ENCODE measurements at places on chromosomes 1 and 21.

- peak; percentile 57 for DNase-seq
Observed at GRCh38 chr1:2449636-2450454, 26.2 kb upstream of the PLCH2 start.

- no peak for DNase-seq
Observed at GRCh38 chr1:18725231-18725895, 94.7 kb downstream of the PAX7 start.

- no peak for DNase-seq
Observed at GRCh38 chr1:32426489-32427255, 32.4 kb upstream of the BSDC1 start.

- DNase-seq: no peak
Observed at GRCh38 chr1:154466206-154466605, 35.8 kb upstream of the TDRD10 start.

DNA sequence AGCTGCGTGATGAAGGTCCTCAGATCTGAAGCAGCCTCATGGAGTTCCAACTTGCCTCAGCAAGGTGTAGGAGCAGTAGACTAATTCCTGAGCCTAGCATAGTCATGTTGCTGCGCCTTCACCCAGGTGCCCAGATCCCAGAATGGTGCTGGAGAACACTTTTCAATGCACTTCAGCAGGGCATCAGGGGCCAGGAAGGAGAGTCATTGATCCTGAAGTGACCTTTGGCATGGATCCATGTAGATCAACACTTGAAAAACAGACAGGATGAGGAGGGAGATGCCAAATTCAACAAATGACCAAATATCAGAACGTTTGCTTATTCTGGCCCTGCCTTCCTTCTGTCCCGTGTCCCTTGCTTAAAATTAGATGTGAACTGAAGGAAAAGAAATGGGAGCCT is 91.9 kb downstream of the LEPR start:
- no peak for DNase-seq

GRCh38 chr1:119647228-119647733 is 785 bp downstream of the ZNF697 start:
- no peak for DNase-seq

- no peak for DNase-seq
Observed at GRCh38 chr1:157639800-157640199, 41.9 kb upstream of the FCRL4 start.

DNA sequence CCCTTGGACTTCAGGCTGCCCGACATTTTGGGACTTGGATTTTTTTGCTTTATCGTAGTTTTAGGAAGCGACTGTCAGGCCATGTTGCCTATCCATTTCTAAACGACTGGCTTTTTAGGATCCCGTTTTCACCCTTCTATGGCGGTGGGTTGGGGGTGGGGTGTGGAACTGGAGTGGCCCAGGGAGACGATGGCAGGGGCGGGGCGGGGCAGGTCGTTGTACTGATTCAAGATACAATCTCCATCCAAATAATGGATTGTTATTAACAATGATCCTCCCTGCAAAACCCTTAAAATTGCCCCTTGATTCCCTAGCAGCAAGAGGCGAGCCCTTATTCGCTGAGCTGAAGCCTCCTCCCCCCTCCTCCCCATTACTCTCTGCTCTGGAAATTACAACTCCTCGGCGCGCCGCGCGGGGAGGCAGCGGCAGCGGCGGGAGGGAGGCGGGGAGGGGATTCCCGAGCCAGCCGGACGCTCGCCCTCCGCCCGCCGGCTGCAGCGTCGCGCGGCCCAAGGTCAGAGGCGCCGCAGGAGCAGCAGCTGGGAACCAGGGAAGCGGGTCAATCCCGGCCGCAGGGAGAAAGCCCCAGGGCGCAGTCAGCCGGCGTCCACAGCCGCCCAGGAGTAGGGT is at the start of gene TRIM67:
Gene TRIM67 (plus strand): TSS at position 392 of the 630 bp plus-strand sequence. CDS start 912 bp downstream, outside the sequence.
- DNase-seq: no peak

DNA sequence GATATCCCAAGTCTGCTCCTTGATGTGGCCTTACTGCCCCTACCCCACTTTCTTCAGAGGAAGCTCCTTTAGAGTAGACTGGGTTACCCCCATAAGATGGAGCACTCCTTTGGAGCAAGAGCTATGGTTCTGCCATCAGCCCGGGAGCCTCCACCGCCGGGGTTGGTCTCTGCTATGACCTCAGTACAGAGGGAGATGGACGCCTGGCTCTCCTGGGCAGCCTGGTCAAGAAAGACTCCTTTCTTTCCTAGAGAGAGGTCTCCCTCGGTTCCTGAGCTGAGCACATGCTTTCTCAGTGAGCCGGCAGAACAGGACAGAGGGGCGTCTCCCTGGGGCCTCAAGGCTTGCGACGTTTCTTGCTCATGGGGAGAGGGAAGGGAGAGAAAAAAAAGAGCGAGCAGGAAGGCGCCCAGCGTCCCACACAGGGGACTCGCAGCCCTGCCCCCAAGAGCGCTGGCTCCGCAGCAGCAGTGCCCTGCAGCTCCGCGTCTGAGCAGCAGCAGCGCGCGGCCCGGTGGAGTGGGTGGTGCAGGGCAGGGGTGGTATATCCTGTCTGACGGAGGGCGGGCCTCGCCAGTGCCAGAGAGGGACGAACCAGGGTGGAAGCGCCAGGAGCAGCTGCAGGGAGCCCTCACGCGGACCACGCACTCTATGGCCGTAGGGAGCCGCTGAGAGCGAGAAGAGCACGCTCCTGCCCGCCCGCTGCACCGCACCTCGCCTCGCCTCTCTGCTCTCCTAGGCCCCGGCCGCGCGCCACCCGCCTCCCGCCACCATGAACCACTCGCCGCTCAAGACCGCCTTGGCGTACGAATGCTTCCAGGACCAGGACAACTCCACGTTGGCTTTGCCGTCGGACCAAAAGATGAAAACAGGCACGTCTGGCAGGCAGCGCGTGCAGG is at the start of gene PKP1:
Gene PKP1 (plus strand): TSS at position 576 of the 899 bp plus-strand sequence. CDS start 197 bp downstream, at position 773.
- DNase-seq: no peak

- DNase-seq: peak; percentile 55
Observed at GRCh38 chr1:236143104-236143948, 987 bp downstream of the GPR137B start.

- DNase-seq: peak; percentile 33
Observed at GRCh38 chr1:237041795-237042525, at the start of gene RYR2. Gene RYR2 (plus strand): TSS chr1:237042184. CDS start chr1:237042522, 338 bp downstream.

- DNase-seq: peak; percentile 51
Observed at GRCh38 chr1:244353551-244354091, 98.1 kb downstream of the ADSS2 start.

GRCh38 chr1:119001181-119002027 is 13.3 kb upstream of the TBX15 start:
- DNase-seq: no peak

DNA sequence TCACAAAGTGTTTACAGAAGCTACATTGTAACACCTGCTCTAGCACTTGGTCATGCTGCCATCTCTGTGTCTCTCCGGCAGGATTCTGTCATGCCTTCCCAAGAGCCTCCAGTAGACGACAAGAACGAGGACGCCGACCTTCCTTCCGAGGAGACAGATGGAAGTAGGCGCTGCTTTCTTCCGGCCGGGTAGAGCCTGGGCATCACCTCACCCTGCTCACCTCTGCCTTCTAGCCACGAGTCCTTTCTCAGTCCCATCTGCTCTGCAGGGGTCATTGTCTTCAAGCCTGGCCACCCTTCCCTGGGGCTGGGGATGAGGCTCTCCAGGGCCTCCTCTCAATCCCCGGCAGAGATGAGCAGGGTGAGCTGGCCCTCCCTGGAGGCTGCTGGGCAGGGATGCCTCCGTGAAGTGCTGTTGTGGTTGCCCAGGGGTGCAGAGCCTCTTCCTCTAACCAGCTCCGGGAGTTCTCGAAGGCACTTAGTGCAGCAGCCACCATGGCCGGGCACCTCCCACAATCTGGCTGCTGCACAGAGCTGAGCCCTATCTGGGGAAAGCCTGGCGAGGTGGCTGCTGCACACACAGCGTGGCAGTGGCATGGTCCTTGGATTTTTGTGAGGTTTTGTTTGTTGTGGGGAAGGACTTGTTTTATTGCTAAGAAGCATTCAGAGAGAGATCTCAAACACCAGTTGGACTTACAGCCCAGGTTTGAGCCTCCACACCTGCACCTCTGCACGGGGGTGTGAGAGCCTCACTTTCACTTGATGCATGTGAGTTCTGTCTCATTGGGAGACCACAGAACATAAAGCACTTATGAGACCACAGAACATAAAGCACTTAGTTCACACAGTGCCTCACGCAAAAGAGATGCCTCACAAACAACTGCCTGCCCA is 48.4 kb downstream of the FAAP20 start:
- no peak for DNase-seq

GRCh38 chr1:11357276-11357675 is 84.3 kb downstream of the UBIAD1 start:
- no peak for DNase-seq

- no peak for DNase-seq
Observed at GRCh38 chr21:25979845-25980616, 190.5 kb downstream of the APP start.

DNA sequence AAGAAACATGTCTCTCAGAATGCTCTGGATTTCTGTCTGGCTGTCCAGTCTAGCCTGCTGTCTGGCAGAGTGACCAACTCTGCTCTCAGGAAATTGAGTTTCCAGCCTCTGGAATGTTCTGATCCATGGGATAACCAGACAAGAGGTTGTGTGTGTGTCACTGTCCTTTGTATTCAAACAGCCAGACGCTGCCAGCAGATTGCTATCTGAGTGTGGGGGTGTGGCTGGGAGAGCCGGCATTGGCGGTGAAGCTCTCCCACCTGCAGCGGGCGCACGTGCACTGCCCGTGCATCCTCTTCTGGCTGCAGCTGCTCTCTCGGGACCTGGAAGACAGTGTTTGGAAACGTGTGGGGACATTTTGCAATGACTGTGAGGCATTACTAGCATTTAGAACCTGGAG is 26.1 kb downstream of the PKP1 start:
- DNase-seq: no peak

- no peak for DNase-seq
Observed at GRCh38 chr1:113858418-113858817, 13.1 kb downstream of the PTPN22 start.

- no peak for DNase-seq
Observed at GRCh38 chr1:2596530-2597333, 10.2 kb downstream of the PRXL2B start.

DNA sequence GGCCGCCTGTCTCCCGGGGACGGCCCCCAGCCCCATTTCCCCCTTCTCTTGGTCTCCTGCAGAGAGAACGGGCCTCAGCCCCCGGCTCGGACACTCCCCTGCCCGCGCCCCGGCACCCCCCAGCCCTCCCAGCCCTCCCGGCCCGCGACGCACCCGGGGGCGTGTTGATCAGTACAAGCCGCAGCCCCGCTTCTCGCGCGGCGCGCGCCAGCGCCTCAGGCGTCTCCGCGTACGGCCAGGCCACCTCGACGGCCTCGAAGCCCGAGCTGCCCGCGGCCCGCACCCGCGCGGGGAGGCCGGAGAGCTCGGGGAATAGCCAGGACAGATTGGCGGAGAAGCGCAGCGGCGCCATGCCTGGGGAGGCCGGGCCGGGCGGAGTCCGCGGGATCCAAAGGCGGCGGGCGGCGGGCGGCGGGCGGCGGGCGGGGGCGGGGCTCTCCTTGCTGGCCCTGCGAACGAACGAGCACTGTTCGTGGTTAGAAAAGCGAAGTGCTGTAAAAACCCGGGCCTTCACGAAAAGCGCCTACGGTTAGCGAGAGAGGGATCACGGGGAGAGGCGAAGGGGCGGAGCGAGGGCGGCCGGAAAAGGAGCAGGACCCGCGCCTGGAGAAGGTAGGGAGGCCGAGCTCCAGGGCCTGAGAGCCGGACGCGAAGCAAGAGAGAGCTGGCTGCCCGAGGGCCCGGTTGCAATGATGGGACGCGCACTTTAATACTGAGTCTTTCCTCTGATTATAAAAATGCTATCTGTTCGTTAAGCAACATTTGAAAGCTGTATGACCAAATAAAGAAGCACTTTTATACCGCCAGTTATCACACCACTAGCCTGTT is at the start of gene HYI:
Gene HYI (minus strand): TSS at position 490 of the 828 bp plus-strand sequence. CDS start 138 bp downstream, at position 352.
- peak; percentile 87 for DNase-seq

- no peak for DNase-seq
Observed at GRCh38 chr1:1246577-1247340, at the start of gene C1QTNF12. Gene C1QTNF12 (minus strand): TSS chr1:1246722. CDS start chr1:1246690, 32 bp downstream.

- DNase-seq: no peak
Observed at GRCh38 chr1:110877776-110878175, 4.8 kb downstream of the CD53 start.

DNA sequence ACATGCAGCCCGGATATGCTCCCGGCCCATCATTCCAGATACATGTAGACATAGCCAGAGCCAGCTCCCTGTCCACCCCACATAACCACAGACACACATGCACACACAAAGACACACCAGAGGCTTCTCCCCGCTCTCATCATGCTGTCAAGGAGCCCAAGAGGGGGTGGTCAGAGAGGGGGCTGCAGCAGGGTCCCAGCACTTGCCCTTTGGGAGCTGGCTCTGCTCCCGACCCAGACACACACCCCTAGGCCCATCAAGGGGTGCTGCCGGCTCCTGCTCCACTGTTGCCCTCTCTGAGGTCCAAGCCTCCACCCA is 2.6 kb downstream of the PTAFR start:
- DNase-seq: no peak

- DNase-seq: no peak
Observed at GRCh38 chr1:220732137-220732536, 16.0 kb upstream of the MTARC2 start.

GRCh38 chr1:66925558-66925910 is 744 bp downstream of the MIER1 start:
- no peak for DNase-seq

- DNase-seq: no peak
Observed at GRCh38 chr1:209855006-209855405, 27.2 kb downstream of the UTP25 start.

DNA sequence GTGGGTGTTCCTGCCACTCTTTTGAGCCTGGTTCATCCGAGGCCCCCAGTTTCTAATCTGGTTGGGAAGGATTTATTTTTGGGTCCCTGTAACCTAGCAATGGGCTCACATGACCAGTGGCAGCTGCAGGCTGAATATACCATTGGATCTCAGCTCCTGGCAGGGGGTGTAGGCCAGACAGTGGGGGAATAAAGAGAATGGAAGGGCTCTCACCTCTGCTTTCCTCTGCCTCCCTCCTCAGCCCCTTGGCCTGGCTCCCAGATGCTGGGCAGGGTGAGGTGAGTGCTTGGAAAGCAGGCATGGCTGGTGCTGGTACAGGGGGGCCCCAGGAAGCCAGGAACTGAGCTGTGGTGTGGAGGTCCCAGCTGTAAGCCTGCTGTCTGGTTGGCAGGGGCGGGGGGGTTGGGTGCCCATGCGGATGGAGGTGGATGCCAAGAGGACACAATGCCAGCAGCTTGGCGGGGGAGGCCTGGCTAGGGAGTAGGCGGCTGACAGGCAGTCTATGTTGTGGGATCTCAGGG is 3.6 kb upstream of the GPR61 start:
- DNase-seq: no peak

Data from GM20000 (cell line).